ENCODE measurements at places on chromosomes 12 and 14. TPM values are rescaled to one million over a fixed set of nuclear protein-coding genes. Genes with fewer than 3 reads are reported as not detected.

SIX6 gene
- total RNA-seq: not detected

IL23A gene
- 36.9 TPM for total RNA-seq

NTS gene
- not detected for total RNA-seq

KRT85 gene
- not detected for total RNA-seq

HOXC11 gene
- total RNA-seq: not detected

PRB2 gene
- total RNA-seq: not detected

REC8 gene
- 33.8 TPM for total RNA-seq

LBHD2 gene
- not detected for total RNA-seq

GLS2 gene
- total RNA-seq: 2.4 TPM

COCH gene
- total RNA-seq: 1.2 TPM

COQ6 gene
- total RNA-seq: 16.6 TPM

OVCH1 gene
- not detected for total RNA-seq

SLC22A17 gene
- 2.3 TPM for total RNA-seq

KLRF2 gene
- not detected for total RNA-seq

CELA1 gene
- total RNA-seq: not detected

ZFYVE1 gene
- total RNA-seq: 7.4 TPM

MYF5 gene
- not detected for total RNA-seq

SLC8A3 gene
- total RNA-seq: 0.79 TPM

TBK1 gene
- 34.6 TPM for total RNA-seq

SERPINA3 gene
- total RNA-seq: not detected

PRR4 gene
- 0.62 TPM for total RNA-seq

RPS6KA5 gene
- total RNA-seq: 13.5 TPM

RNASE2 gene
- not detected for total RNA-seq

B3GNT4 gene
- 1.0 TPM for total RNA-seq

KRT72 gene
- not detected for total RNA-seq

NINJ2 gene
- 4.8 TPM for total RNA-seq

KSR2 gene
- total RNA-seq: 0.02 TPM

AP4S1 gene
- 7.8 TPM for total RNA-seq

DNAJC22 gene
- total RNA-seq: not detected

RND1 gene
- total RNA-seq: 5.7 TPM

NEUROD4 gene
- not detected for total RNA-seq

LALBA gene
- total RNA-seq: not detected

TMEM229B gene
- 2.4 TPM for total RNA-seq

FLVCR2 gene
- total RNA-seq: 3.6 TPM

SSPN gene
- total RNA-seq: not detected

LRP1-AS gene
- total RNA-seq: not detected

TAS2R8 gene
- not detected for total RNA-seq

KRT78 gene
- not detected for total RNA-seq

GPD1 gene
- 0.62 TPM for total RNA-seq

NOVA1 gene
- total RNA-seq: not detected

TAS2R30 gene
- 4.4 TPM for total RNA-seq

C1S gene
- total RNA-seq: 2.6 TPM

LAG3 gene
- 269 TPM for total RNA-seq

GPRC5D gene
- total RNA-seq: not detected

CS gene
- total RNA-seq: 317 TPM

ASB2 gene
- 21.1 TPM for total RNA-seq

SLC17A8 gene
- not detected for total RNA-seq

PLEKHD1 gene
- total RNA-seq: 0.12 TPM

Data from activated CD4-positive, alpha-beta T cell treated with anti-CD3 and anti-CD28 coated beads, Interleukin-2, amount 10 ng/mL, durations not matched to agents 24 days and 14 days (primary cell).